T-cell (primary cell): ENCODE measurements at places on chromosomes 4 and X. TPM values are rescaled to one million over a fixed set of nuclear protein-coding genes. Genes with fewer than 3 reads are reported as not detected.

FDCSP gene
- not detected for total RNA-seq

DNA sequence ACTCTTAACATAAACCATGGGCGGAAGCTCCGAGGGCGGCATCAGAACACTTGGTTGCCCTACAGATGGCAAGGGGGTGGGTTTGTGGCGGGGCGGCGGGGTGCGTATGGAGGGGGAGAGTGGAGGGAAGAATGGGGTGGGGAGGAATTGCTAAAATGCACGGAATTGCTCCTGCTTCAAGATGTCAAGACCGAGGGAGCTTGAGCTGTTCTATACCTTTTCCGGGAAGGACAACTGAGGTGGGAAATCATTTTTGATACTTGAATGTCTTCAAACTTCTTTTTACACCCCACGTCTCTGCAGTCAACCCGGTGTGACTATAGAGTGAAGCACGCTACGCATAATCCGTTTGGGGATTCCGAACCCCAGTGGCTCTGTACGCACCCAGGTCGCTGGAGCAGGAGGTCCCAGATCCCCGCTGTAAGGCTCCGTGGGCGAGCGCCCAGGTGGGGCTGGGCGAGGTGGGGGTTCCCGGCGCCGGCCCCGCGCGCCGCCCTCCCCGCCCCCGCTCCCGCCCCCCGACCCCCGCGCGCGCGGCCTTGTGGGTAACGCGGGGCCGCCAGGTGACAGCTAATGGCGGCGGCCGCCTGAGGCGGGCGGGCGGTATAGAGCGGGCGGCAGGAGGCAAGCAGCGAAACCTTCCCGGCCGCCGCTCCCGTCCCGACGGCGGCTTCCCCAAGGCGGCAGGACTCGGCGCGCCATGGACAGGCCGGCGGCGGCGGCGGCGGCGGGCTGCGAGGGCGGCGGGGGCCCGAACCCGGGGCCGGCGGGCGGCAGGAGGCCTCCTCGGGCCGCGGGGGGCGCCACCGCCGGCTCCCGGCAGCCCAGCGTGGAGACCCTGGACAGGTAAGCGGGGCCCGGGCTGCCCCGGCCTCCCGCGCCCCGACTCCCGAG, at the start of gene MTMR1:
MTMR1 (plus strand) TSS at position 566 of the 894 bp plus-strand sequence; CDS start at position 701, 135 bp downstream.
- peak; percentile 57 for DNase-seq
- peak within 1 kb of the TSS; percentile 93 for H3K27ac ChIP-seq
- H3K4me1 ChIP-seq: peaks cover 27% of the 10 kb centered on the region

GRCh38 chrX:152928761-152929400, 31.0 kb downstream of the ZNF185 start:
- no peak overlapping the region for H3K4me3 ChIP-seq
- no peak overlapping the region for H3K27ac ChIP-seq
- no peaks in the 10 kb centered on the region for H3K27me3 ChIP-seq

TRPC5OS gene
- 0.30 TPM for total RNA-seq

DNA sequence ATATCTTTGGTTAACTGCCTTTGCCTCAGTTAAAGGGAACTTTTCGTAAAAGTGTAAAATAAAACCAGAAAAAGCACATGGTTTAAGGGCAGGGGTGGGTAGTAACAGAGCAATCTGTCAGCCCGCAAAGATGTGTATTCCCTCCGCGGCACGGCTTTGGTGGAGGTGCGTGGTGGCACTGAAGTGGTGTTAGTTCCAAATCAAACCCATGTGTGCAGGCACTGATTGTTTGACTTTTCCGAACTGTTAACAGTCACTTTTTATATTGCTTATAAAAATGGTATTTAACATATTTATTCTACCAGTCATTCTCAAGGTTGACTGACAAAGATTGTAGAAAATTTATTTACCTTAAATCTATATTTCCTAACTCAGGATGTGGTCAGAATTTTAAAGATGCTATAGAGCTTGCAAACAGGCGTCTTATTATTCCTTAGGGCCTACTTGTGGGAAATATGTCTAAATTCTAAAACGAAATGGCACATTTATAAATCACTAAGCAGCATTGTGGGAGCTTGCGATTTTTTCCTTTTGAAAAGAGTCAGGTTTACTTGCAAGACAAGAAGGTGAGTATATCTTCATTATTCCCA, 272.7 kb upstream of the PCDH18 start:
- no peaks in the 10 kb centered on the region for H3K4me1 ChIP-seq
- no peaks in the 10 kb centered on the region for H3K27me3 ChIP-seq
- H3K27ac ChIP-seq: no peak overlapping the region
- H3K36me3 ChIP-seq: no peaks in the 10 kb centered on the region
- no peak for DNase-seq

DNA sequence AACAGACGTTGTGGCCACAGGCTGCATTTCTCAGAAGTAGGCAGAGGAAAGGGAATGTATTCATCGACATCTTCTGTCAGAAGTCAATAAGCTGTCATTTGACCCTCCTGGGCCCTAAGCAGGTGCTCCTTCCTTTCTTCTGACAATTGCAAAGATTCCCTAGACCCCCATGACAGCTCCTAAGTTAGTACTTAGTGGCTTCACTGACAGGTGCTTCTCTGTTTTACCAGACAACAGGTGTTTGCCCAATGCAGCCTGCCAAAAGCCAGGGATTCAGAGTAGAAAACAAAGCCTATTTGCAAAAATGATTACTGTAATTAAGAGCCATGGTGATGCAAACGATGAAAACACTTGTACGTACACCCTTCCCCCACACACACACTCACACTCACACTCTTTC, 7.5 kb upstream of the FGF5 start:
- no peaks in the 10 kb centered on the region for H3K36me3 ChIP-seq
- peaks cover 17% of the 10 kb centered on the region for H3K27me3 ChIP-seq
- DNase-seq: no peak

- no peak overlapping the region for H3K4me3 ChIP-seq
- DNase-seq: no peak
- no peaks in the 10 kb centered on the region for H3K4me1 ChIP-seq
- no peaks in the 10 kb centered on the region for H3K36me3 ChIP-seq
- no peaks in the 10 kb centered on the region for H3K27me3 ChIP-seq
Measured at GRCh38 chr4:184968366-184968765, 49.9 kb upstream of the HELT start.
